ENCODE measurements at places on chromosomes 16 and 17.

DNA sequence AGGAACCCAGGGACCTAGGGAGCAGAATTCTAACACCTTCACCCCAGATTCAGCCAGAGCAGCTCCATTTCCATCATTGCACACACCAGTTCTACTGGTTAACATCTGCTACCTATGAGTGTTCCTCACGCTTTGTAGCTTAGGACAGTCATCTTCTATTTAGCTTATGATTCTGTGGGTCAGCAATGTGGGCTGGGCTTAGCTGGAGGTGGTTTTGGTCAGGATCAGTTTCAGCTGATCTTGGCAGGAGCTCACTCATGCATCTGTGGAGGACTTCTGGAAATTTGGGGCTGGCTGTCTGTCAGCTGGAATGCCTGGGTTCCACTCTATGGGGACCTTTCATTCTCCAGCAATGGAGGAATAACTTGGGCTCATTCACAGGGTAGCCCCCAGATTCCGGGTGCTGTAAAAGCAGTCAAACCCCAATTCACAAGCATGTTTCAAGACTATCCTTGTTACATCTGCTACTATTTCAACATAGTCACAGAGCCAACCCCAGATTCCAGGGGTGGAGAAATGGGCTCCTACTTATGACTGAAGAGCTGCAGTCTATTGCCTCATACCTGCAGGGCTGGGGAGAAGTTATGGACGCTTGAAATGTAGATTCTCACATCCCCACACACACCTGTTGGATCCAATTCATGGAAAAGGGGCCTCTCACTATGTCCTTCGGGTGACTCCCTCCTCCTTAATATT lies 3.4 kb upstream of the HP start:
- no peak for DNase-seq

DNA sequence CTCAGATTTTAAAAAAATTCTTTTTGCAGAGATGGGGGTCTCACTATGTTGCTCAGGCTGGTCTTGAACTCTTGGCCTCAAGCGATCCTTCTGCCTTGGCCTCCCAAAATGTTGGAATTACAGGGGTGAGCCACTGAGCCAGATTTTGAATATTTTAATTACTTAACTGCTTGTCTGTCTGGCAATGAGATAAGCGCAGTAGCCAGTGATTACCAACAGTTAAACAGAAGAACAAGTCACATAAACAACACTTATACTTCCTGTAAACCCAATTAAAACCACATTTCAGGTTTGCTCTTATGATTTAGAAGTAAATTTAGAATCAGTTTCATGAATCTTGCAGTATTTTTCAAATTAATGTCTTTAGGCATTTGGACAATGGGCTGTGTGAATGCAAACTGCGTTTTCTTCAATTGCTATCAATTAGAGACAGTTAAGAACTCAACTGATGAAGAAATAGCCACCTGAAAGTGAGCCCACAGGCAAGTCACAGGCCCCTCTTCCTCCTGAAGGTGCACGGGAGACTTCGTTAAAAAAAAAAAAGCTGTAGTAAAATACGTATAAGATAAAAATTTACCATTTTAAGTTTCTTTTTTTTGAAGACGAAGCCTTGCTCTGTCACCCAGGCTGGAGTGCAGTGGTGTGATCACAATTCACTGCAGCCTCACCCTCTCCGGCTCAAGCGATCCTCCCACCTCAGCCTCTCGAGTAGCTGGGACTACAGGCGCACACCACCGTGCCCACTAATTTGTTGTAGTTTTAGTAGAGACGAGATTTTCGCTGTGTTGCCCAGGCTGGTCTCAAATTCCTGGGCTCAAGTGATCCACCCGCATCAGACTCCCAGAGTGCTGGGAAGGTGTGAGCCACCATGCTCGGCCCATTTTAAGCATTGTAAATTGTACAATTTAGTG lies 73.0 kb downstream of the PITPNC1 start:
- DNase-seq = no peak

- DNase-seq = peak; percentile 5
Observed at GRCh38 chr17:15966183-15966878, 21.4 kb downstream of the ADORA2B start.

DNA sequence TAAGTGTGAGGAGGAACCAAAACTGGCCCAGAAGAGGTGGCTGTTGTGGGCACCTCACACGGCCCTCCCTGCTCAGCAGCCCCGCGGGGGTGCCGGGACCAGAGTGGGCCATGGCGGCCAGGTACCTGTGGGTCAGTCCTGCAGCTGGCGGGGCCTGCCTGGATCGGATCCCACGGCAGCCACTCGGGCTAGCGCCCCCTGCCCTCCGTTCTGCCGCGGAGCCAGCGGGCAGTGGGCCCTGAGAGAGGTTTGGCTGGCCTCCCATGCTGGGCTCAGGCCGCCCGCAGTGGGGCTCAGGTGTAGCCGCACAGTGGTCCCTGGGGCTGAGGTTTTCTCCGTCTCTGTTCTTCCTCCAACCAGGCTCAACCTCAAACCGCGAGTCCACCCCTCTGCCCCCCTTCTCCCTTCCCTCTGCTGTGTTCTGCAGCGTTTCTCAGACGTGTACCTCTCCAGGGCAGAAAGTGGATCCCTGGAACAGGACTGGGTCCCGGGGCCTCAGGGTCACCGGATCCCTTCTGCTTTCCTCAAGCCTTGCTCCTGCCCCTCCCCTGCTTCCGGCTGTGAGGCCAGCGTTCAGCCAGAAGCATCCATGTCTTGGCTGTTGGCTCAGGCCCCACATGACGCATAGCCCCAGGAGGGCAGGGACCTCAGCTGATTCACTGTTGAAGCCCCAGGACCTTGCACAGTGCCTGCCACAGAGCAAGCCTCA lies 28.6 kb upstream of the ITGA3 start:
- DNase-seq = no peak

DNA sequence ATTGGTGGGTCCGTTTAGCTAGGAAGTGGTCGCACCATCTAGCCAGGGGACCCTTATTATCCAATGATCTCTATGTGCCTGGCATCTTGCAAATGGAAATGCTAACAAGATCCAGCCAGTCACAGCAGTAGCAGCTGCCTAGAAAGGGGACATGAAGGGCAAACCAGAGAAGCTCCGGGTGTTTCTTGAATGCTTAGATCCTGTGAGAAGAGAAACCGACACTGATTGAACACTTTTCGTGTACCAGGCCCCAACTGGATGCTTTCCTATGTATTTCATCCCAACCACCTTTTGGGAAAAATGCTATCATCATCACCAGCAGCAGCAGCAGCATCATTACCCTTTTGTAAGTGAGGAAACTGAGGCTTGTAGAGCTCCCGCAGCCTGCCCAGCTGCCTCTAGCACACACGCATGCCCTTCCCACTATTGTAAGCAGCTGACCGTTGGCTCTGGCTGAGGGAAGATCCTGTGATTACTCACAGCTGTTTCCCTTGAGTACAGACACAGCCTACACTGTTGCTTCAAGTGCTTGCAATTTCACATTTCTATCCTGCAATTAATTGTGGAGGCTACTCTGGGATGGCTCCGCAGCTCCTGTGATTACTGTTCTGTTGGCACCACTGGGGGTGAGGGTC lies 180.7 kb upstream of the CACNG5 start:
- no peak for DNase-seq

DNA sequence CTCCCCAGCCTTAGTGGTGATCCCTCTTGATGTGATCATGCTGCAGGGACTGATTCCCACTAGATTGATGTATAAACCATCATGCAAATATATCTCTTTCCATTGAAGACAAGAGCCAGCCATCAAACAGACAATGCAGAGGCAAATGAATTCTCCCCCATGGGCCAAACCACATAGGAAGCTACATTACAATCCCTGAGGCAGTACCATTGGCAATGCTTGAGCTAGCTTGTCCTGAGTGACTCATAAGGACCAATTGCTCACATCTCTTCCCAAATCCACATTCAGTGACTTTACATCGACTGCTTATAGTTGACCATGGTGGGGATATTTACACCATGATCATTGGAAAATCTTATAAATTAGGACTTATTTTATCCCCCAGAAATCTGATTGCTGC lies 242.2 kb downstream of the SHISA9 start:
- DNase-seq = no peak

- no peak for DNase-seq
Observed at GRCh38 chr16:89312194-89312593, 94.7 kb downstream of the ZNF778 start.

DNA sequence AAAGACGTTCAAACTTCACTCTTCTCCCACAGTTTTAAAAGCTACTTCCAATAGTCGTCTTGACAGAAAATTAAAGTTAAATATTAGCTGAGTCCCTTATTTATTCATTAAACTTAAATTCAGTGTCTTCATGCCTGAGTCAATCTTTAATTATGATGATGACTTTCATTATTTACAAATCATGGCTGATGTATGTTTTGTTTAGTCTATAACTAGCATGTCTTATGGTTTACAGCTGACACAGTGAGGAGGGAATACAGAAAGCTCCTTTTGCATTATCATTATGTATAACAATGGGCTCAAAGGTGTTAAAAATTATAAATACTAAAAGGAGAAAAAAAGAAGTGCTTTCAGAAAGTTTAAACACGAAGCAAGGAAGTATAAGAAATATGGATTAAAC lies 1333.1 kb downstream of the CDH8 start:
- DNase-seq = no peak

DNA sequence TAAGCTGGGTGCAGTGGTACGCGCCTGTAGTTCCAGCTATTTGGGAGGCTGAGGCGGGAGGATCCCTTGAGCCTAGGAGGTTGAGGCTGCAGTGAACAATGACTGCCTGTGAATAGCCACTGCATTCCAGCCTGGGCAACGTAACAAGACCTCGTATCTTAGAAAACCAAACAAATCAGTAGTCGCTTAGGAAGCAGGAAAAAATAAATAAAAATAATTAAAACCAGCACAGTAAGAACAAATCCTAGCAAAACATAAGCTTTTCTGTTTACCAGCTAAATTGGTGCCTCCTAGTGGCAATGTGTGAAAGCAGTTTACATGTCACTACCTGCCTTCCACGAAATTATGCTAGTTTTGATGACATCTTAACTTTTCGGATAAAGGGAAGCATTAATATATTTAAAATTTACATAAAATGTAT lies 1.3 kb downstream of the ARMC5 start:
- DNase-seq = no peak

DNA sequence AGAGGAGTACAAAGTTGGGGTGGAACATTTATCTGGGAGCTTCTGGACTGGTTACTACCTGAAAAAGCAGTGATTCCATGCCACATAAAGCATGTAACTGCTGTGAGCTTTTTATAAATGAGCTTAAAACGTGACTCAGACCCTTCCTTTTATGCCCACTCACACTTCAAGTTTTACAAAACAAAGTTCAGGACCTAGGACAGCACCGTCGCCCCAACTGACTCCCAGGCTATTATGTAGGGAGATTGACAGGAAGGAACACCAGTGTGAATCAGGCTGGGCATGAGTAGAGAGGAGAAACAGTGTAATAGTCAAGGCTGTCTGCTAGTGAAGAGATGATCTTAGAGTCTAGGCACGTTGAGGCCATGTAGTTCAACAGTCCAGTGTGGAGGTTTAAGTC lies 91.6 kb upstream of the DNAH9 start:
- DNase-seq = no peak

GRCh38 chr16:10744370-10745030 lies 858 bp downstream of the NUBP1 start:
- no peak for DNase-seq

DNA sequence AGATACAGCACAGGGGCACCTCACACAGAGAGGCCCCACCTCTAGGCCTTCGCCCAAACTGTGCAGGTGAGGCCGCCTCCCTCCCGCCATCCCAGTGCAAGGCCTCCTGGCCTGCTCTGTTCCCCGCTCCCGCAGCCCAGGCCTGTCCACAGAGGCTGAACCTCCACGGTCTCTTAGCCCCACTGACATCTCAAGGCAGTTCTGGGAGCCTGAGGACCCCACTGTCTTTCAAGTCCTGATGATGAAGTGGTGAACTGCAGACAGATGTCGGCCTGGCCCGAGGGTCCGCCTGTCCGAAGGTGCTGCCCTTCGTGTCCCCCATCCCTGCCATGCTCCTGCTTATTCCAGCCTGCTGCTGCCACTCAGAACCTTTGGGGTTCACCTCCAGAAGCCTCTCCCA lies 32.3 kb downstream of the ENGASE start:
- DNase-seq = no peak

GRCh38 chr17:42321555-42321954 lies 33.3 kb downstream of the STAT5A start:
- no peak for DNase-seq

DNA sequence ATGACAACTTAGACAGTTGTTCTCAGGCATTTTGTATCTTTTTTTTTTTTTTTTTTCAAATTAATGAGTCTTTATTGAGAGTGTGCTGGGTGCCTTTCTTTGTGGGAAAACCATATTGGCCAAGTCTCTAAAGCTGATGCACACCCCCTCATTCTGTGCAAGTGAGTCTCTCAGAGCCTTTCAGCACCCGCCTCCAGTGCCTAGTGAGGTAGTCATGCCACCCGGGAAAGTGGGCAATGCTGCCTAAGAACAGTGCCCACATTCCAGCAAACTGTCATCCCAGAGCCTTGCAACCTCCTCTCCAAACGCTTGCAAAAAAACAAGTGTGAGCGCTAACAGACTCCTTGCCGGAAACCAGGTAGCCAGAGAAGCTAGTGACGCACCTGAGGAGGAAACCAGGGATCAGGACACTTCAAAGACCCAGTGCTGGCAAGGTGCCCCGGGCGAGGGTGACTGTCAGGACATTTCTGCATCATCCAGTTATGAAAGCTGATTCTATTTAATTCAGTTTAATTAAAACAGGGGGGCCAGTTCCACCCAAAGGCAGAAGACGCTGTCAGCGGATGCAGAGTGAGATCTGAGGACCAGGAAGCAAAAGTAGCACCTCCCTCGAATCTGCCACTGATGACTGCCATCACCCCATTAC lies 34.9 kb downstream of the SMARCE1 start:
- no peak for DNase-seq

GRCh38 chr17:50961282-50962220 lies 95.4 kb upstream of the TOB1 start:
- DNase-seq = no peak

- DNase-seq = no peak
Observed at GRCh38 chr16:84712801-84713775, 13.3 kb downstream of the USP10 start.

DNA sequence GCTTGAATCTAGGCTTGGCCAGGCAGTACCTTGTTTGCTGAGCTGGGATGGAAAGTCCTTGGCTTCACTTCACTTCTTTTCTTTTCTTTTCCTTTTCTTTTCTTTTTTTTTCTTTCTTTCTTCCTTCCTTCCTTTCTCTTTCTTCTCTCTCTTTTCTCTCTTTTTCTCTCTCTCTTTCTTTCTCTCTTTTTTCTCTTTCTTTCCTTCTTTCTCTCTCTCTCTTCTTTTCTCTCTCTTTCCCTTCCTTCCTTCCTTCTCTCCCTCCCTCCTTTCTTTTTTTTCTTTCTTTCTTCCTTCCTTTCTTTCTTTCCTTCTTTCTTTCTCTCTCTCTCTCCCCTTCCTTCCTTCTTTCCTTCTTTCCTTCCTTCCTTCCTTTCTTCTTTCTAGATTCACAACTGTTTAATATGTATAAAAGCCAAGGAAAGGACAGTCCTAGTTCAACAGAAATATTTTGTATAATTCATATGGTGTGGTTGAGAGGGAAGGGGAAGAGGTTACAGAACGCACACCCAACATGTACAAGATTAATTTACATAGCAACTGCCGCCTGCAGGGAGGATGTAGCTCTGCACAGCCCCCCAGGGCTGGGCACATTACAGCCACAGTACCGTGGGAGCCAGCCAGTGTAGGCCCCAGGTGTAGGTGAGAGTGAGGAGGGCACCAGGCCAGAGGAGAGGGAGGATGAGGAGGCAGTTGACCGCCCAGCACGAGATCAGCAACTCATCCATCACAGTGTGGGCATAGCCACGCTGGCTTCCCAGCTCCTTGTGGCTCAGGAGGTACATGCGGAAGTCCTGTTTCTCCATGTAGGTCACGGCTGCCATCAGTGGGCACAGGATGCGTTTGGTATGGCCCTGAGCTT lies 9.7 kb upstream of the ITGB3 start:
- peak; percentile 46 for DNase-seq
